ENCODE measurements at places on chromosomes 5 and 9.

DNA sequence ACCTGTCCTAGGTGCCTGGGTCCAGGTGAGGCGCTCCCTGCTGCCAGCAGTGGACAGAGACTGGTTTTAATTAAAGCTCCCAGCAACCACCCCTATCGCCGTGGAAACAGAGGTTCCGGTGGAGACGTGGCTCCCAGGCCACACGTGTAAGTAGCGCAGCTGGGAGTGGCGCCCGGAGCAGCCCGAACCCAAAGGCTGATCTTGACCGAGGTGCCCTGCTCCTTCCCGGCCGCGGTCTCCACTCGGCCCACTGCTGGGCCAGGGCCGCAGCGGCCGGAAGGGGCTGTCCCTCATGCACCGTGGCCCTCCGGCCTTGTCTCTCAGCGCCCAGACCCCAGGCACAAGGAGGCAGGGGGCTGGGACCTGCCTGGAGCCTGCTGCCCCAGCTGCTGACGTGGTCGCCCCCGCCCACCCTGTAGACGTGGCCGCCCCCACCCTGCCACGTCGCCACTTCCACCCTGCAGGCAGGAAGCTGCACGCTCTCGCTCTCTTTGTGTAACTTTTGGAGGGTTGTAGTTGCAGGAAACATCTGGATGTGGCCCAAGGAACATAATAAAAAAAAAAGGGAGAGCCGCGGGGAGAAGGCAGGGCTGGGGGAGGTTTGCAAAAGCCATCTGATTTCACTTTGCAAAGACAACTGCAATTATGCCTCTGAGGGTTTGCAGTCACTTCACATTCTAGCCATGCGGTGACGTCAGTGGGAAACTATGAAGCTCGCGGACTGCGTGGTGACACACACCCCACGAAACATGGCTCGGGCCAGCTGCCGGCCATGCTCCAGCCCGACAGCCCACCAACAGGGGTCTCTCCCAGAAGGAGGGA, 129.9 kb downstream of the RXRA start:
- DNase-seq: peak; percentile 51

DNA sequence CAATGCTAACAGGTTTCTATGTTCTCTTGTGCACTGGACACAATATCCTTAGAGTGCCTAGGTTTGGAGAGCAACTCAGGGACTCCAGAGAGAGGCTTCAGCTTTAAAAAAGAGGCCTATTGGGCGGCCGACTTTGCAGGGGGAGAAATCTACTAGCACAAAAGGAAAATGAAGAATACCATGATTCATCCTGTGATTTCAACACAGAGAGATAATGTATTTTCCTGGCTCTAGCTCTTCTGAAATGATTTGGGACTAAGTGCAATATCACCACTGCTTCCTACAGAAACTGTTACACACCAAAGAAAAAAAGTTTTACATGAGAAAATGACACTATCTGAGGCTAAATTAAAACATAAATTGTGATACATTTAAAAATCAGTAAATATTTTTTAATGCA, 146.1 kb upstream of the TSLP start:
- no peak for DNase-seq

DNA sequence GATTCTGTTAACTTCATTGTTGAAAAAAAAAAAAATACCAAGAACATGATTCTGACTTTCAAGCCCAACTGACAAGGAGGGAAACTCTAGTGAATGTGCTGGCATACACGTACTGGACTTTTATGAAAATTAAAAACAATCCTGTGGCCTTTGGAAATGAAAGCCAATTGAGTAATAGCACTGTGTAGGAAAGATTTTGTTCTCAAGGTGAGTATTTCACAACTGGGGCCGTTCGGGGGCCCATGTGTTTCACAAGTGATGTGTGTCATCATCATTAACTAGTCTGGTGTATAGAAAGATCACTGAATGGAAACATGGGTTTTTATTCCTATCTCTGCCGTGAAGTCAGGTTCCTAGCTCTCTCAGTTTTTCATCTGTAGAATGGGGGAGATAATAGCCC, 605.0 kb upstream of the CLINT1 start:
- no peak for DNase-seq

DNA sequence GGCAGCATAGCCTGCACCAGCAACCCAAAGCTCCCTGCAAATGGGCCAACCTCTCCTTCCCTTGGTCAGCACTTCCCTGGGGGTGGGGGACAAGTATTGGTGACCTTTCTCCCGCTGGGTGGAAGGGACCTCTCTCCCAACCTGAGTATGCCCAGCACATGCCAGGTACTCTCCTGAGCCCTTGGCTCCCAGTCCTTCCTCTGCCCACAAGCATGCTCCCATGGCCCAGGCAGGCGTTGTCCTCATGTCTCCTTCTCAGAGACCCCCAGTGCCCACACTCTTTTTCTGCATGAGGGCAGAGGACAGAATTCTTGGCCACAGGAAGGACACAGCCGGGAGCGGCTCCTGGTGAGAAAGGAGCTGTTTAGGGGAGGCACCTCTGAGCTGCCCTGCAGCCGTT, 60.3 kb downstream of the PHF2 start:
- DNase-seq: no peak

DNA sequence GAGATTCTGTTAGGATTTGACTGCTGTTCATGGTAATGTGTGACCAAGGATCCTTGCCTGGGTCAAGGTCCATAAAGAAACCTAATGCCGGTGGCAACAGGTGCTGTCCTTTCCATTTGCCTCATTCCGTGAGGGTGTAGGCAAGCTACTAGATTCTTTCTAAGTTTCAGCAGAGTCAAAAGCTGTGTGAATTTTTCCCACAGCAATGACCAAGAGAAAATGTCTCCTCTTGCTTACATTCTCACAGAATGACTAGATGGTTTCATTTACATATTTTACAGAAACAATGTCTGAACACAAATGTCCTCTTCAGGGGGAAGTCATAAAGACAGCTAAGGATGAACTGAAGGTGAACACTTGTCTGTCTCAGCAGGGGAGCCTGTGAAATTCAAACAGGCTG, 75.3 kb upstream of the SV2C start:
- DNase-seq: no peak

DNA sequence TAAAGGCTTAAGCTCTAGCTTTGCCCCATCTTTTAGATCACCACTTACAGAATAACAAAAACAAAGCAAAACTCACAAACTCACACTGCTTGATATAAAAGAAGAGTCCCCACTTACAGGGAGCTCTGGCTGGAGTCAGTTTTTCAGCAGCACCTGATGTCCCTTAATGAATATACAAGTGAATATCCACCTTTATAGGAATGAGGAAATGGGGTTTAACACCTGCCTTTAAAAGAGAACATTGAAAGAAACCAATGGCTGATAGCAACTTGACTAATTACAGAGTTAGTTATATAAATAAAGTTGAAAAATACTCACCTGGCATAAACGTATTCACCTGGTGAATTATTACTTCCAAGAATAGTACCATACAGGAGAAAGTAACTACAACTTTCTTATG, 20.7 kb upstream of the PURA start:
- no peak for DNase-seq

DNA sequence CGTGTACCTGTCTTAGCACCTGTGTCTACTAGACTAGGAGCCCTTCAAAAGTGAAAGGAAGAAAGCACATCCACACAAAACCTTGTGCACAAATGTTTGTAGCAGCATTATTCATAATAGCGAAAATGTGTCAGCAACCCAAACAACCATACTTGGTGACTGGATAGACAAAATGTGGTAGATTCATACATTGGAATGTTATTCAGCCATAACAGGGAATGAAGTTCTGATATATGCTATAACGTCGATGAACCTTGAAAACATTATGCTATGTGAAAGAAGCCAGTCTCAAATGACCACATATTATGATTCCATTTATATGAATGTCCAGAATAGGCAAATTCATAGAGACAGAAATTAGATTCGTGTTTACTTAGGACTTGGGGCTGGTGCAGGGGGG, 57.8 kb upstream of the LARP1 start:
- DNase-seq: no peak
